Activated CD8-positive, alpha-beta memory T cell treated with anti-CD3 and anti-CD28 coated beads, Interleukin-2, amount 50 U/mL, for 48 hours (primary cell): ENCODE measurements at places on chromosomes 16 and 17.

DNA sequence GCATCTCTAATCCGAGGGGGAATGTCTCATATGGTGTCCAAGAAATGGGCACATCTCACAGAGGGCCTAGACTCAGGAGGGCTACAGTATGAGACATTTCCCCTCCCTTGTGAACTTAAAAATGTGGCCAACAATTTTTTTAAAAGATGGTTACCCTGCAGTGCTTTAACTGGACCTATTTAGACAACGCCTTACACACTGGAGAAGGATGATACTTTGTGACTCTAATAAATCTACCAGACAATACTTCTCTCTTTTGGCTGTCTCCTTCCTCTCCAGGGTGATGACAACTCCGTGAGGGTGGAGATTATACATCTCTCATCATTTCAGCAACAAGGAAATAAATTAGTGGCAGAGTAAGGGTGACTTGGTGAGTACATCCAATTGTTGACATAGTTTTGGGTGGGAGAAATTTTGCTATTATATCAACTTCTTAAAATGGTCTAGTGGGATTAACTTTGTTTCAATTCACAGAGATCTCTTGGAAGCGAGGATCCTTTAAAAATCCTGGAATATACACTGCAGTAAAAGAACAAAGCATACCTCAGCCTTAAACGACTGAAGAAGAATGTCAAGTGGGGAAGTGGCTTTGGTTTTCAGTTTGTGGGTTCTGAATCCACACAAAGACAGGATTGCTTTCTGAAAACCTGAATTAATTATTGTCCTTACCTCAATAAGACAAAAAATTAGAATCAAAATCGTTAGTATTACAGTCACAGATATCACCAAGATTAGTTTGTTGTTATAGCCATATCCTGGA, 89.8 kb downstream of the KPNA2 start:
- DNase-seq: no peak

DNA sequence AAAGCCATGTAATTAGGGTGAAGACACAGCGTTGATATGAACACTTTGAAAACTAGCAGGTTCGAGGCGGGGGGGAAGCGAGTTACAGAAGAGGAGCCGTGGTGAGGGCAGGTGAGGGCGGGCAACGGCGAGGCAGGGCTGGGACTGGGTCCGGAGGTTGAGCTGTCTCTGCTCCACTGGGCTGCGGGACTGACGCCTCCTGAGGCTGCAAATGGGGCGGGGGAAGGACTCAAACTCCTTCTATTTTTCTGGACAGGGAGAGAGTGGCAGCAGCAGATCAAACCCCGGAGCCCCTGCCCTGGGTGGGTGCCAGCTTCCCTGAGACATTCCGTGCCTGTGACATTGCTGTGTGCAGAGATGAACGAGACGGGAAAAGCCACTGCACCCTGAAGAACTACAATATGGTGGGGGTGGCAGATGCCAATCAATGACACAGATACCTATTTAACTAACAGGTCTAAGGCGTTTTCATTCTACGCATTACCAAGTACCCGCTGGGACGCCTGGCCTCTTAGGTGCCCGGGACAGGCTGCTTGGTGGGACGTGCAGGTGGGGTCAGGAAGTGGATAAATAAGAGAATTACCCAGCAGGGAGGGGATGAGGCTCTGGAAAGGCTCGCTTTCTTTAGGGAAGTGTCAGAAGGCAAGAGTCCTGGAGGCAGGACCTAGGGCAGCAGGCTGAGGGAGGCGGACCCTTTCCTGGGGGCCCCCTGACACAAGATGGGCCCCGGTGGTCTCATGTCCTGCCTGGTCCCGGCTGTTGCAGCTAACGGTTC, 30.4 kb downstream of the RPH3AL start:
- no peak for DNase-seq

DNA sequence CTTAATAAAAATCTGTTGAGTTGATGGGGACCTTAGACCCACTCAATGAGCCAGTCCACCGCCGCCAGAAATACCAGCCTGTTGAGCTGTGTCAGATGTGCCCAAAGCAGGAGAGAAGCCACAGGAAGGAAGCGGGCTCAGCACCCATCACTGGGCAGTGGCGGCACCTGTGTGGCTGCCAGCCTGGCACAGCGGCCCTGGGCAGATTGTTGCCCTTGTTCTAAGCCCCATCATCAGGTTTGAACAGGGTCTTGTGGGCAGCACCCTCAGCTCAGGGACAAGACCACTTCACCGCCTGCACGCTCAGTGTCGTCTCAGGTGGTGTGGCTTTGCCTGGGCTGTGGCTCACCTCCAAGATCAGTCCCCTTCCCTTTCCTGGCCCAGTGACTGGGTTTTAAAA, 9.3 kb downstream of the ENDOV start:
- DNase-seq: no peak

DNA sequence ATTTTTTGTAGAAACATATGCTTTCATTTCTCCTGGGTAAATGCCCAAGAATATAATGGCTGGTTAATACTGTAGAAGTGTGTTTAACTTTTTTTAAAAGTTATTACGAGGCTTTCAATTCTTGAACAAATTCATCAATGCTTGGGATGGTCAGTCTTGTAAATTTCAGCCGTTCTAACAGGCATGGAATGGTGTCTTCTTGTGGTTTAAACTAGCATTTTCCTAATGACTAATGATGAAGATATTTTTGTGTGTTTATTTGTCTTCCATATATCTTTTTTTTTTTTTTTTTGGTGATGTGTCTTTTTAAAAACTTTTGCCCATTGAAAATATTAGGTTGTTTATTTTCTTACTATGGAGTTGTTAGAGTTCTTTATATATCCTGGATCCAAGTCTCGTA, 67.1 kb downstream of the MGAT5B start:
- DNase-seq: no peak

- DNase-seq: no peak
These were observed 294.2 kb upstream of the C16orf82 start for GRCh38 chr16:26772503-26772902.

GRCh38 chr17:37212179-37212578, 163.6 kb upstream of the C17orf78 start:
- DNase-seq: no peak

DNA sequence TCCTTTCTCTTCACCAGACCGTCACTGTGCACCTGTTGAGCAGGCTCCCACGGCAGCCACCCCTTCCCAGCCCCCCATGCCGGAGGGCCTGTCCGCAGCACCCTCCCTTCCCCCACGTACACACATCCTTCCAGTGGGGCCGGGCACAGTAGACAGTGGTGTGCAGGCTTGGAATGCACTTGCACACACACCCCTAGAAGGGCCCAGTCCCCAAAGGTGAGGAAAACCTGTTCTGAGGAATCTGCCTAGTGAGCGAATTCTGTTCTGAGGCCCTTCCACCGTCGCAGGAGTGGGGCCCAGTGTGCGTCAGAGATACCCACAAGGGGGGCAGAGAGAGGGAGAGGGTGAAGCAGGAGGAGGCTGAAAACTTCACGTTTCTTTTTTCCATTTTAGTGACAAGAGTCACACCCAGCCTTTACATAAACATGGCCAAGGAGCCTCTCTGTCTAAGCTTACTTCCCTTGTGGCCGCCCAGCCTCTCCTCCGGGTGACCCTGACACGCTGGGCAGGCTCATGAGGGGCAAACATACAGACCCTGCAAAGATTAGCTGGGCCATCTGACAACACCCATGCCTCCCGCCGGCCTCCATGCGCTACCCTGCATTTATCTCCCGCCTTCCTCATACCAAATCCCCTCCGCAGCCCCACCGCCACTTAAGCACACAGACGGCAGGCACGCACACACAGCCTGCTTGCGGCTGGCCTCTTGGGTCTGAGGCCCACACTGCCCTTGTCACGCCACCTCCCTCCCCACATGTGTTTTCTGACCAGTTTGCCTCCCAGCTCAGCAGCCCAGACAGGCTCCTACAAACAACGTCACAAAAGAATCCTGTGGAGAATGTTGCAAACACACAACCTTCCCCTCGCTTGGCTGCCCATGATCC, 1.8 kb downstream of the ZBTB4 start:
- DNase-seq: no peak

- peak; percentile 81 for DNase-seq
These were observed 20.6 kb upstream of the SNTB2 start for GRCh38 chr16:69166221-69166833.

DNA sequence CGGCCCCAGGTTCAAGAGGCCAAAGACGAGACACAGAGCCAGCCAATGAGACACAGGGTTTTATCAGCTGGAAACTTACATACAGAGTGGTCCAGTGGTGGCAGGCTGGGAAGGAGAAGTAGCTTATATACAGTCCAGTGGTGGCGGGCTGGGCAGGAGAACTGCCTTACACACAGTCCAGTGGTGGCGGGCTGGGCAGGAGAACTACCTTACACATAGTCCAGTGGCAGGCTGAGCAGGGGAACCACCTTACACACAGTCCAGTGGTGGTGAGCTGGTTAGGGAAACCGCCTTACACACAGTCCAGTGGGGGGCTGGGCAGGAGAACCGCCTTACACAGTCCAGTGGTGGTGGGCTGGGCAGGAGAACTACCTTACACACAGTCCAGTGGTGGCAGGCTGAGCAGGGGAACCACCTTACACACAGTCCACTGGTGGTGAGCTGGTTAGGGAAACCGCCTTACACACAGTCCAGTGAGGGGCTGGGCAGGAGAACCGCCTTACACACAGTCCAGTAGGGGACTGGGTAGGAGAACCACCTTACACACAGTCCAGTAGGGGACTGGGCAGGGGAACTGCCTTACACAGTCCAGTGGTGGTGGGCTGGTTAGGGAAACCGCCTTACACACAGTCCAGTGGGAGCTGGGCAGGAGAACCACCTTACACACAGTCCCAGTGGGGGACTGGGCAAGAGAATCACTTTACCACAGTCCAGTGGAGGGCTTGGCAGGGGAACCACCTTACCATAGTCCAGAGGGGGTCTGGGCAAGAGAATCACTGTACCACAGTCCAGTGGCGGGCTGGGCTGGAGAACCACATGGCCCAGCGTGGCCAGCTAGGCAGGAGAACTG, 90.9 kb downstream of the GAS7 start:
- no peak for DNase-seq

- peak; percentile 77 for DNase-seq
These were observed 5.7 kb downstream of the LAT start for GRCh38 chr16:28990375-28991040.

DNA sequence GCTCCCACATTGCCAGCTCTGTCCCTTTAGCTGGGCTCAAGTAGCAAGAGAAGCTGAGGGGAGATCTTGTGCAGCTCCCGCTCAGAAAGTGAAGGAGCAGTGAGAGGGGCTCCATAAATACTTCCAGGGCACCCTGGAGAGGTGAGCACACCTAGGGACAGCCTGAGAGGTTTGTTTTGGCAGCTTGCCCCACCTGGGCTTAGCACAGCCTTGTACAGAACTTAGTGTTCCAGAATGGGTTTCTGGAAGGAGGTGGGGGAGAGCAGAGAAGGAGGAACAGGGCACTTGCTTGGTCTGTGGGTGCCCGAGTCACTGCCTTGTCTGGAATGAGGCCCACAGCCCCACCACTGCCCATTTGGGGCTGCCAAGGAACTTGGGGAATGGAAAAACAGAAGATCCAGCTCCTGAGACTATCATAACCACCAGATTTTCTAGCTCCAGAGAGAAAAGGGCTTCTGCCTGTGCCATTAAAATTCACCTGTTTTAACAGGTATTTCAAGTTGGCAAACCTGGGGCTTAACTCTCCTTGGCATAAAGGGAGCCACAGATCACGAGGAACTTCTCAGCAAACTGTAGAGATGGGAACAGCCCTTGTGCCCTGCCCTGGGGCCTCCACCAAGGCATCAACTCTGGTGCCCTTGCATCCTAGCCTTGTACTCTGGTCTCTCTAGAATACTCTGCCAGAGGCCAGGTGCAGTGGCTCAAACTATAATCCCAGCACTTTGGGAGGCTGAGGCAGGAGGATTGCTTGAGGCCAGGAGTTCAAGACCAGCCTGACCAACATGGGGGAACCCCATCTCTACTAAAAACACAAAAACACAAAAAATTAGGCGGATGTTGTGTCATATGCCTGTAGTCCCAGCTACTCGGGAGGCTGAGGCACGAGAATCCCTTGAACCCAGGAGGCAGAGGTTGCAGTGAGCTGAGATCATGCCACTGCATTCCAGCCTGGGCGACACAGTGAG, 1.9 kb downstream of the PRR15L start:
- no peak for DNase-seq

- DNase-seq: no peak
These were observed 36.7 kb downstream of the STAT5A start for GRCh38 chr17:42325026-42325425.

GRCh38 chr16:51544851-51545467, 393.9 kb upstream of the SALL1 start:
- no peak for DNase-seq

DNA sequence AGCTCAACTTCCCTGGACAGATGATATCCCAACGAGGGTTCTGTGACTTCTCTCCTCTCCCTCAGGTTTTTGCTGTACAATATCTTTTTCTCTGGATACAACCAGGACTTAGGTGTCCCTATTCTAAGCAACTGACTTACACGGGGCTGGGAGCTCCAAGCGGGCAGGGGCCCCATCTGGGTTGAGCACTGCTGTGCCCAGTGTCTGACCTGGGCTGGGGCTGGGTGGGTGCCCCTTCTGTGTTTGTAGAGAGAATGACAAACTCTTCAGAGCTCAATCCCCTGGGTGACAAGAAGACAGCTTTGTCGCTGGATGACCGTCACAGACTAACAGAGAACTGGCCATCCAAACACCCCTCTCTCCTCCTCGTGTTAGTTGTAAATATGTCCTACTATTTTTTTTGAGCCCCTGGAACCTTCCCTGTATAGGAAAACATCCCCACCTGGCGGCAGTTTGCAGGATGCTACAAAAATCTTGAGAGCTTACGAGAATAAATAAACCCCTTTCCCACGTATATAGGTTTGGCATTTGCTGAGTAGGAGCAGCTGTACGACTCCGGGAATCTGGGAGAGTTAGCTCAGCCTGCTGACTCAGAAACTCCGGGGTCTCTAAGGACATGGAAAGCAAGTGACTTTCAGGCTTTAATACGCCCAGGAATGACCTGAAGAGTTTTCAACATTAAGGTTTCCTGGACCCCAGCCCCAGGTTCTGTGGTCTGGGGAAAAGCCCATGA, 23.7 kb upstream of the RCVRN start:
- DNase-seq: no peak

GRCh38 chr17:39016193-39017153, 49.3 kb upstream of the FBXO47 start:
- DNase-seq: no peak

DNA sequence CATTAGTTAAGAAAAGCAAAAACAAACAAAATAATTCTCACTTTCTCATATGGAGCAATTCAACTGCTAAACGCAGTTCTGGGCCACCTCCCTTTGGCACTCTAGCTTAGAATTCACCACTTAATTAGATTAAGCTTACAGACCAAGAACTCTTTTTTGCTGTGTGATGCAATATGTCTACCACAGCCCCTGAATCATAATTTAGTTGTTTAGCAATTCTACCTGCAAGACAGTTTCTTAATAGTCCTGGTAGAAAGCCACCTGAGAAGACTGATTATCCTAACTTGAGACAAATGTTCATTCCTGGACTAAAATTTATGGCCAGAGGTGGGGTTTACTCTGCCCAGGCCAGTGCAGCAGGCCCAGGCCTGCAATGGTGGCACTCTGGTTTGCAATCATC, 205.9 kb downstream of the HS3ST3A1 start:
- DNase-seq: no peak

DNA sequence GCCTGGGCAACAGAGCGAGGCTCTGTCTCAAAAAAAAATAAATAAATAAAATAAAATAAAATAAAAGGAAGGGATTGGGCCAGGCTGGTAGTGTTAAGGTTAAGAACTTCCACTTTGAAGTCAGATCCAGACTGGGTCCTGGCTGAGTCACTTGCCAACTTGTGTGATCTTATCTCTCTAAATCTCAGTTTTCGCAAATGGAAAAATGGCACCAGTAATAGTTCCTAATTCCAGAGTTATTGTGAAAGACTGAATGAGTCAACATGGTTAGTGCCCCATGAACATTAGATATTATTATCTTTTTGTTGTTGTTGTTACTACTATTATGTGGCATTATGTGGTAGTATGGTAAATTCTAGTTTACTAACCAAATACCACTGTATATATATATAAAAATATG, 188.0 kb upstream of the AXIN2 start:
- DNase-seq: no peak
